T-helper 1 cell treated with Interleukin-12 subunit alpha and Interleukin-12 subunit beta and Interleukin-4 antibody, amounts not matched to agents 30 ng/mL and 1 ng/mL, for 36 hours (primary cell): ENCODE measurements at places on chromosomes 7 and 10. TPM values are rescaled to one million over a fixed set of nuclear protein-coding genes. Genes with fewer than 3 reads are reported as not detected.

The C10orf120 gene
- total RNA-seq = not detected in 2 replicates

The IL6 gene
- 1.2 and 1.7 TPM in 2 replicates for total RNA-seq

The SLC26A5 gene
- total RNA-seq = not detected in 2 replicates

The C10orf71 gene
- total RNA-seq = not detected in 2 replicates

The LRMDA gene
- total RNA-seq = not detected in 2 replicates

The PTPRN2 gene
- total RNA-seq = 2.5 and 2.9 TPM in 2 replicates

The STEAP4 gene
- 0.07 TPM in 1 of 2 replicates, not detected in the other for total RNA-seq

The MACC1 gene
- total RNA-seq = not detected in 2 replicates

The LGI1 gene
- not detected in 2 replicates for total RNA-seq

The MKRN1 gene
- 81.5 and 85.8 TPM in 2 replicates for total RNA-seq

The GPR85 gene
- total RNA-seq = not detected in 2 replicates

The SPDYE16 gene
- 0.05 and 0.27 TPM in 2 replicates for total RNA-seq

The PLAC9 gene
- not detected in 2 replicates for total RNA-seq

The SUGCT gene
- total RNA-seq = 0.54 TPM in 1 of 2 replicates, not detected in the other

The EVX1 gene
- not detected in 2 replicates for total RNA-seq

The GPRIN2 gene
- not detected in 2 replicates for total RNA-seq

The ABCB1 gene
- total RNA-seq = 2.5 and 3.9 TPM in 2 replicates

The DEPP1 gene
- 3.4 and 4.4 TPM in 2 replicates for total RNA-seq

The CTAGE8 gene
- 2.5 and 2.9 TPM in 2 replicates for total RNA-seq

The GPR26 gene
- not detected in 2 replicates for total RNA-seq

The KCNMA1 gene
- 0.17 and 0.20 TPM in 2 replicates for total RNA-seq

The TWIST1 gene
- total RNA-seq = 4.5 and 6.7 TPM in 2 replicates
